H1 (cell line): ENCODE measurements at places on chromosomes 2 and 18.

DNA sequence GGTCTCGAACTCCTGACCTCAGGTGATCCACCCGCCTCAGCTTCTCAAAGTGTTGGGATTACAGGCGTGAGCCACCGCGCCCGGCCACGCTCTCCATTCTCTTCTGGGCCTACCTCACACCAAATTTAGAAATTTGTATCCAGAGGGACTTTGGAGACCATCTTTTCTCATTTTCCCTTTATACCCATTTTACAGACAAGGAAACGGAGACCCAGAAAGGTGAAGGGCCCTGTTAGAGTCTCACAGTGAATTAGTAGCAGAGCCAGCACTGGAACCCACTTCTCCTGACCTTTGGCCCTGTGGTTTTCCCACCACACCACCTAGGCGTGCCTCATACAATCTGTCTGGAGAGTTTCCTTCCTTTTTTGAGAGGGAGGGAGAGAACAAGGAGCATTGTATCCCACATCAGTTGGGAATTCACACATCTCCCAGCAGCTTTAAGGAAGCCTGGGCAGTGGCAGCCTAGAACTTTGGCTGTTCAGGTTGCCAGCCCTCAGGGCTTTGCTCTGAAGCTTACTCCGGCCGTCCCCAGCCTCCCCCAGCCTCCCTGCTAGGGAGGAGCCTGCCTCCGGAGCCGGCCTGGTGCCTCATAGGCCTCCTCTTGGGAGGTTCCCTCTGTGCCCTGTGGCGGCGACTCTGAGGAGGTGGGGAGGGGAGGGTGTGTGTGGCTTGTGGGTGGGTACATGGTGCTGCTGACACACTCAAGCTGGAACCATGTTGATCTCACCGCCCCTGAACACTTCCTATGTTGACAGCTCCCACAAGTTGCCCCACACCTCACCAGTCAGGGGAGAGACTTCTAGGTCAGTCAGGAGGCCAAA, 13.8 kb downstream of the FOSL2 start:
- no peak overlapping the region for H3K27ac ChIP-seq
- no peak for DNase-seq
- H3K36me3 ChIP-seq = no peaks in the 10 kb centered on the region
- no peaks in the 10 kb centered on the region for H3K27me3 ChIP-seq

DNA sequence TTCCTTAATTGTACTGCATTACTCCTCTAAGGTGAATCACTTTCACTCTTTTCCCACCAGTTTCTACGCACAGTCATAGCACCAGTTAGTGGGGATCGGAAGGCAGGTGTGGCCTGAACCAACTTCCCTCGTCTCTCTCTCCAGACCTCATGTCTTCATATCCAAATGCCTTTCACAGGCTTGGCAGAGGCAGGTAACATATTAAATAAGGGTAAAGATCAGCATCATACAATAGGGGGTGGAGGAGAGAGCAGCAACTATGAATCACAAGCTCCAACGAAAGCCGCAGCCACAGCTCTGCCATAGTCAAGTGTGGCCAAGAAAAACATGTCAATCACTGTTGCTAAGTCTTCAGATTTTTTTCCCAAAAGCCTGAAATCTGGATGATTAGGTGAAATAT, 40.3 kb downstream of the AP1S3 start:
- H3K4me1 ChIP-seq = no peaks in the 10 kb centered on the region
- no peaks in the 10 kb centered on the region for H3K27me3 ChIP-seq
- no peaks in the 10 kb centered on the region for H3K36me3 ChIP-seq
- H3K4me3 ChIP-seq = no peak overlapping the region
- DNase-seq = no peak

- no peaks in the 10 kb centered on the region for H3K4me1 ChIP-seq
- no peaks in the 10 kb centered on the region for H3K27me3 ChIP-seq
- H3K27ac ChIP-seq = no peak overlapping the region
- H3K36me3 ChIP-seq = no peaks in the 10 kb centered on the region
- no peak overlapping the region for H3K4me3 ChIP-seq
Measured at GRCh38 chr2:115541814-115542213, 1099.4 kb downstream of the DPP10 start.

GRCh38 chr2:449246-450067, 161.6 kb upstream of the ALKAL2 start:
- peaks cover 3% of the 10 kb centered on the region; the same call in 1 of the 2 replicates for H3K4me1 ChIP-seq
- no peaks in the 10 kb centered on the region; the same call in 1 of the 2 replicates for H3K27me3 ChIP-seq
- DNase-seq = no peak
- no peak overlapping the region for H3K27ac ChIP-seq
- H3K36me3 ChIP-seq = no peaks in the 10 kb centered on the region
- no peak overlapping the region for H3K4me3 ChIP-seq

DNA sequence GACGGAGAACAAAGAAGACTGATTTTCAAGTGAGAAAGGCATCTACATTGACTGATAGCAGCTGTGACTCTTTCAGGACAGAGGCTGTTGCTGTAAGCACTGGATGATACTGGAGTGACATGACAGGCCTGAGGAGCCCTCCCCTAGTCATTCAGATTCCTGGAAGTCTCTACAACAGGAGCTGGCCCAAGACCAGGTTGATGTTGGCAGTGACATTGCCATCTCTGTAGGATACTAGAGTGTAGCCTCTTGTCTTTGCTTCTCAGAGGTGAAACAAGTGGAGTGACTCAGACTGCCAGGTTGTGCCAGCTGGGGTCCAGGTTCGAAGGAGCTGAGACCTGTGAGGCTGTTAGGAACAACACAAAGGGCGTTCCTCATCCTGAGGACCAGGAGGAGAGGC, 44.7 kb upstream of the SH3RF3 start:
- H3K36me3 ChIP-seq = no peaks in the 10 kb centered on the region
- H3K4me1 ChIP-seq = no peaks in the 10 kb centered on the region
- H3K27ac ChIP-seq = no peak overlapping the region
- H3K27me3 ChIP-seq = no peaks in the 10 kb centered on the region

- H3K36me3 ChIP-seq = peaks cover 16% of the 10 kb centered on the region
- no peak overlapping the region for H3K4me3 ChIP-seq
- H3K4me1 ChIP-seq = no peaks in the 10 kb centered on the region
Measured at GRCh38 chr2:152635635-152636298, 81.5 kb downstream of the PRPF40A start.

- no peaks in the 10 kb centered on the region for H3K36me3 ChIP-seq
- H3K4me1 ChIP-seq = peaks cover 3% of the 10 kb centered on the region; the same call in 1 of the 2 replicates
- no peak overlapping the region for H3K27ac ChIP-seq
- peaks cover 17% of the 10 kb centered on the region for H3K27me3 ChIP-seq
Measured at GRCh38 chr2:127217470-127218325, 2.4 kb downstream of the CYP27C1 start.

DNA sequence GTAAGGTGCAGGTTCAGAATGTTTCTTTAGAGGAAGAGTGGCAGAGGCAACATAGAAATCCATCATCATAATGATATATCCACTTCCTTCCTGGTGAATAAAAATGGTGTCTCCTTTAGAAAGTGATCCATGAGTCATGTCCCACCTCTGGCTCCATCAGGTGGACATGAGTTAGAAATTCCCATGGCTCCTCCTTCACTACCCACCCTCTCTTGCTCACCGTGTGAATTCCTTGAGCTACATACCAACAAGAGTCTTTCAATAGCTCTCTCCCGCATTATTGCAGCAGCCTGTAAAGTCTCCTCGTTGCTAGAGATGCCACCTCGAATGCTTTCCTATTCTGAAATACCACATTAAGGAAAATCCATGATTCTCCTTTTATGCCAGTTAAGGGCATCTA, 317.6 kb downstream of the LNPK start:
- no peaks in the 10 kb centered on the region for H3K27me3 ChIP-seq
- H3K36me3 ChIP-seq = no peaks in the 10 kb centered on the region
- no peak for DNase-seq
- H3K27ac ChIP-seq = no peak overlapping the region
- H3K4me1 ChIP-seq = no peaks in the 10 kb centered on the region

DNA sequence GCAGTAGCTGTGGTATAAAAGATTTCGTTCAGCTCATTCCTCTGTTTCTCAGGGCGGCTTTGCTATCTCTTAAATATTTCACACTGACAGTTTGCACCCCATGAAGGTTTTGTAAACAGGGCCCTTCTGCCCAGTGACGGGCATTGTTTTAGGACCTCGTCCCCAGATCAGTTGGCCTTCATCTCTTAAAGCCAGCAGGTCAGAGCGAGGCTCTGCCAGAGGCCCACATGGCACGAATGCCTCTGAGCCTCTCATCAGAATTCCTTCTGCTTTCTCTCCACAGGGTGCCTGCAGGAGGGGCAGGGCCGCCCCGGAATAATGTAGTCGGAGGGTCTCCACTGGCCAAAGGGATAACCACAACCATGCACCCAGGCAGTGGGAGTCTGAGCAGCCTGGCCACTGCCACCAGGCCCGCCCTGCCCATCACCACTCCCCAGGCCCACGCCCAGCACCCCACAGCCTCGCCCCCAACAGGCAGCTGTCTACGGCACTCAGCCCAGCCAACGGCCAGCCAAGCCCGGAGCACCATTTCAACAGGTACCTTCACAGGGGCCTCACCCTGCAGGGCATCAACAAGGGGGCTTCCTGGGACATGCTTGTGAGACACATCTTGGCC, 177.0 kb downstream of the SEPTIN10 start:
- H3K4me1 ChIP-seq = no peaks in the 10 kb centered on the region
- H3K27me3 ChIP-seq = no peaks in the 10 kb centered on the region
- no peak for DNase-seq

- H3K27me3 ChIP-seq = no peaks in the 10 kb centered on the region
- H3K36me3 ChIP-seq = no peaks in the 10 kb centered on the region
- no peak overlapping the region for H3K4me3 ChIP-seq
- DNase-seq = no peak
- H3K27ac ChIP-seq = no peak overlapping the region
- H3K4me1 ChIP-seq = no peaks in the 10 kb centered on the region
Measured at GRCh38 chr18:66533693-66534092, 70.2 kb downstream of the CDH19 start.

DNA sequence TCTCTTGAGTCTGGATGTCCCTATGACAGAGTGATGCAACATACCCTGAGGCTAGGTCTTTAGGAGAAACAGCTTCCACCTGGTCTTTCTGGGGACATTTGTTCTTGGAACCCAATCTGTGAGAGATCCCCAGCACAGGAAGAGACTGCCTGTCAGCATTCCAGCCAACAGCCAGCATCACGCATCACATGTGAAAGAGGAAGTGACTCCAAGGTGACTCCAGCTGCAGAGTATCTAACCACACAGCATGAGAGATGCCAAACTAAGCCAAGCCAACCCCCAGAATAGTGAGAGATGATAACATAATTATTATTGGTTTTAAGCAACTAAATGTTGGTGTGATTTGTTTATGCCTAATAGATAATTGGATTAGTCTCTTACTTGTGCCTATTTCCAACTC, 35.7 kb downstream of the C18orf63 start:
- H3K4me1 ChIP-seq = no peaks in the 10 kb centered on the region
- no peak for DNase-seq
- no peak overlapping the region for H3K27ac ChIP-seq
- H3K4me3 ChIP-seq = no peak overlapping the region
- H3K36me3 ChIP-seq = no peaks in the 10 kb centered on the region
